Natural killer cell (primary cell): ENCODE measurements at places on chromosomes 2 and 18. TPM values are rescaled to one million over a fixed set of nuclear protein-coding genes. Genes with fewer than 3 reads are reported as not detected.
A peak's percentile ranks its signal among the peaks of the same experiment; 100 is the strongest.

Gene CFAP221
- total RNA-seq: not detected

Gene NAGK
- 74.9 TPM for total RNA-seq

Gene SH3RF3
- total RNA-seq: 0.61 TPM

Gene COLEC11
- total RNA-seq: 0.61 TPM

GRCh38 chr2:233473386-233473791, 93.2 kb downstream of the USP40 start:
- H3K4me3 ChIP-seq: no peak overlapping the region
- H3K36me3 ChIP-seq: peaks cover 50% of the 10 kb centered on the region
- H3K27ac ChIP-seq: no peak overlapping the region
- no peak for DNase-seq
- no peaks in the 10 kb centered on the region for H3K27me3 ChIP-seq
- H3K4me1 ChIP-seq: no peaks in the 10 kb centered on the region

GRCh38 chr2:216108310-216108966, 710 bp upstream of the XRCC5 start:
- peaks cover 7% of the 10 kb centered on the region for H3K4me1 ChIP-seq
- H3K27me3 ChIP-seq: no peaks in the 10 kb centered on the region
- H3K27ac ChIP-seq: peak overlapping the region; percentile 60
- H3K4me3 ChIP-seq: peak overlapping the region; percentile 99
- H3K36me3 ChIP-seq: peaks cover 24% of the 10 kb centered on the region

GRCh38 chr2:36339607-36340218, 15.9 kb upstream of the CRIM1 start:
- H3K4me1 ChIP-seq: no peaks in the 10 kb centered on the region
- no peak overlapping the region for H3K4me3 ChIP-seq
- no peaks in the 10 kb centered on the region for H3K36me3 ChIP-seq

DNA sequence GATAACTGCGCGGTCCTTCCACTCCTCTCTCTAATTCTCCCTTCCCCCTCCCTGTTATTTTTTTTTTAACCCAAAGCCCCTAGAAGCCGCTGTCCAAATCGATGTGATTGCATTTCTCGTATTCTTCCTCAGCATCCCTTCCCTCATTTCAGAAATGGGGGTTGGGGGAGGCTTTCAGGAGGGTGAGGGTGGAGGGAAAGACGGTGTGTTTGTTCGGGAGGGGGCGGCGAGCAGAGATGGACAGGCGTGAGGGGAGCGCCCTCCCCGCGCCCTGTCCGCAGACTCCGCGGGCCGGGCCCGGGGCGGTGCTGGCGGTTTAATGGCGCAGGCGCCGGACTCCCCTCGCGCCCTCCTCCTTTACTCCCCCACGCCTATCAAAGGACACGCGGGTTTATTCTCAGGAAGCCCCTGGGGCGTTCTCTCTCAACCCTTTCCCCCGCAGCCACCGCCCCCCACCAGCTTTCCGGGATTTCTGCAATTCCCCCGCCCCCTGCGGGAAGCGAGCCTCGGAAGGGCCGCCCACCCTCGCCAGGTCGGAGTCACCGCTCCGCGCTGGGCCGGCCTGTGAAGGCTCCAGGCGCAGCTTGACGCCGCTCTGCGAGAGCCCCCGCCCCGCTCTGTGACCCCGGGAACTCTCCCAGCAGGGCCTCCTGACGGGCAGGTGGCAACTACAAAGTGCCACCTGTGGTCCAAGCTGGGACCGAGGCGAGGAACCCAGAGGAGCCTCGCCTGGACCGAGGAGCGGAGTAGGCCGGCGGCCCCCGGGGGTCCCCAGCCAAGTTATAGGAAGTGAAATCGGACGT, 981 bp downstream of the ST8SIA3 start:
- peaks cover 20% of the 10 kb centered on the region for H3K27me3 ChIP-seq
- no peak for DNase-seq
- no peak overlapping the region for H3K27ac ChIP-seq
- no peaks in the 10 kb centered on the region for H3K4me1 ChIP-seq

DNA sequence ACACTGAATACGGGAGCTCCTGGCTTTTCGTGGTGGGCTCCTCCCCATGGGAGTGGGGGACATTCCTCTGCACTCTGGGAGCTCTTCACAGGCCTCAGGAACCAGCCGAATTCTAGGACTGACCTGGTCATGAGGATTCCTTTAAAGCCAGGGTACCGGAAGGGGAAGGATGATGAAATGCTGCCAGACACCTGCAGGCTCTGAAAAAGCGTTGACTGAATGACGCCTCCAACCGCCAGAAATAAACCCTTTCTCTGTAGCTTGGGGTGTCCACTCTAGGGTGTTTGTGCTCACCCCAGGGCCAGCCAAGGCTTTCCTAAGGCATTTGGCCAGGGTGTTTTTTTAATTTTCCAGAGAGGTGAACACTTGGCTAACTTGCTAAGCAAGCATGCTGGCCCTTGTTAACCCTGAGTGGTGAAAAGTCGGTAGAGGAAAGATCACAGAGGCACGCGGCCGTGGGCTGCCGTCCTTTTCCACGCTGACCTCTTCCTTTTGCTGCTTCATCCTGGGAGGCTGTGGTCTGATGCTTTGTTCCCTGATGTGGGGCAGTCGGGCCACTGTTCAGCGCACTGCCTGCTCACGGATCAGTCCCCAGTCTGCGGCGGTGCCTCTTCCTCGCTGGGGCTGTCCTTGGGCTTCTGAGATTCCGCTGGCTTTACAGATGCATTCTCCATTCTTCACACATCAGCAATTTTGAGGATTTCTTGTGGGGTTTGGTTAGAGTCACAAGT, 32.0 kb downstream of the IMPA2 start:
- H3K36me3 ChIP-seq: no peaks in the 10 kb centered on the region
- H3K4me1 ChIP-seq: no peaks in the 10 kb centered on the region
- H3K27ac ChIP-seq: no peak overlapping the region
- no peaks in the 10 kb centered on the region for H3K27me3 ChIP-seq
- DNase-seq: no peak
- no peak overlapping the region for H3K4me3 ChIP-seq

GRCh38 chr2:202780514-202781021, 91.0 kb downstream of the ICA1L start:
- H3K36me3 ChIP-seq: peaks cover 14% of the 10 kb centered on the region
- DNase-seq: no peak
- no peak overlapping the region for H3K4me3 ChIP-seq
- no peaks in the 10 kb centered on the region for H3K27me3 ChIP-seq
- H3K4me1 ChIP-seq: no peaks in the 10 kb centered on the region

- no peaks in the 10 kb centered on the region for H3K27me3 ChIP-seq
- no peaks in the 10 kb centered on the region for H3K36me3 ChIP-seq
- DNase-seq: no peak
These were observed 40.0 kb downstream of the CCDC102B start for GRCh38 chr18:68837665-68838451.

- H3K4me1 ChIP-seq: no peaks in the 10 kb centered on the region
- H3K27ac ChIP-seq: no peak overlapping the region
- DNase-seq: no peak
- no peaks in the 10 kb centered on the region for H3K36me3 ChIP-seq
- no peaks in the 10 kb centered on the region for H3K27me3 ChIP-seq
These were observed 61.3 kb upstream of the RAPGEF4 start for GRCh38 chr2:172674034-172674967.

DNA sequence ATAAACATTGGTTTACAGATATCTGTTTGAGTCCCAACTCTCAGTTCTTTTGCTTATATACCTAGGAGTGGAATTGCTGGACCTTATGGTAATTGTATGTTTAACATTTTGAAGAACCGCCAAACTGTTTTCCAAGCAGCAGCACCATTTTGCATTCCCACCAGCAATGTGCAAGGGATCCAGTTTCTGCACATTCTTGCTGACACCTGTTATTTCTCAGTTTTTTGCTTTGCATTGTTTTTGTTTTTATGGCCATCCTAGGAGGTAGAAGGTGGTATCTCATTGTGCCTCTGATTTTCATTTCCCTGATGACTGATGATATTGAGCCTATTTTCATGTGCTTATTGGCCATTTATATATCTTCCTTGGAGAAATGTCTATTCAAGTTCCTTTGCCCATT, 71.2 kb downstream of the MCFD2 start:
- H3K4me1 ChIP-seq: no peaks in the 10 kb centered on the region
- no peak for DNase-seq
- H3K27ac ChIP-seq: no peak overlapping the region
- H3K4me3 ChIP-seq: no peak overlapping the region

- DNase-seq: no peak
- peaks cover 24% of the 10 kb centered on the region for H3K4me1 ChIP-seq
- H3K36me3 ChIP-seq: peaks cover 29% of the 10 kb centered on the region
These were observed 1.1 kb downstream of the PREB start for GRCh38 chr2:27133195-27133875.

GRCh38 chr18:13112982-13113381, 105.6 kb upstream of the LDLRAD4 start:
- H3K4me1 ChIP-seq: no peaks in the 10 kb centered on the region
- peak; percentile 32 for DNase-seq
- H3K27me3 ChIP-seq: no peaks in the 10 kb centered on the region
- H3K4me3 ChIP-seq: no peak overlapping the region

- no peak overlapping the region for H3K4me3 ChIP-seq
- no peaks in the 10 kb centered on the region for H3K4me1 ChIP-seq
- H3K27ac ChIP-seq: no peak overlapping the region
- H3K36me3 ChIP-seq: no peaks in the 10 kb centered on the region
- no peaks in the 10 kb centered on the region for H3K27me3 ChIP-seq
These were observed 940.4 kb downstream of the ERBB4 start for GRCh38 chr2:211598238-211598637.

GRCh38 chr2:66430505-66431273, 4.2 kb upstream of the MEIS1 start:
- H3K36me3 ChIP-seq: no peaks in the 10 kb centered on the region
- no peak overlapping the region for H3K27ac ChIP-seq
- no peak overlapping the region for H3K4me3 ChIP-seq

- H3K27ac ChIP-seq: no peak overlapping the region
- DNase-seq: no peak
- H3K27me3 ChIP-seq: no peaks in the 10 kb centered on the region
These were observed 414.0 kb downstream of the ERBB4 start for GRCh38 chr2:212124598-212124997.

DNA sequence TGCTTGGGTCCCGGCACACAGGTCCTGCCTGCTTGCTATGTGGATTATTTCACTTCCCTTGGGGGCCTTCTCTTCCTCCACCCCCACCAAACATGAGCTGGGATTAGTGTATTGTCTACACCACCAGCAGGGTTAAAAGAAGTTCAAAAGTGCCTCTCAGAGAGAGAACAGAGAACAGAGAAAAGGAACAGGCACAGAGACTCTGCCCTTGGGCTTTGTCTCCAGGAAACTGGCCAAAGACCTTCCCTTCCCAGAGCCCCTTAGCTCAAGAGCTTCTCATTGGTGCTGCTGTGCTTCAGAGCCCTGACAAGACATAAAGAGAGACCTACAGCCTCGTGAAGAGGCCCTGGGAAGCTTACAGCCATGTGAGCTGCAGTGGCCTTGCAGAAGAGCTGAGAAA, 7.1 kb upstream of the FIGLA start:
- H3K4me1 ChIP-seq: peaks cover 10% of the 10 kb centered on the region
- no peak for DNase-seq

GRCh38 chr2:205759257-205759656, 77.0 kb downstream of the NRP2 start:
- no peak overlapping the region for H3K4me3 ChIP-seq
- no peaks in the 10 kb centered on the region for H3K4me1 ChIP-seq
- no peaks in the 10 kb centered on the region for H3K36me3 ChIP-seq
- peaks cover 3% of the 10 kb centered on the region for H3K27me3 ChIP-seq

- no peaks in the 10 kb centered on the region for H3K36me3 ChIP-seq
- no peaks in the 10 kb centered on the region for H3K4me1 ChIP-seq
- H3K27ac ChIP-seq: no peak overlapping the region
- H3K4me3 ChIP-seq: no peak overlapping the region
These were observed 276.2 kb downstream of the ZNF521 start for GRCh38 chr18:25075783-25076182.

GRCh38 chr2:119304847-119305246, 61.8 kb downstream of the C2orf76 start:
- no peak for DNase-seq
- H3K4me3 ChIP-seq: no peak overlapping the region
- H3K36me3 ChIP-seq: no peaks in the 10 kb centered on the region
- H3K27me3 ChIP-seq: no peaks in the 10 kb centered on the region
- H3K4me1 ChIP-seq: no peaks in the 10 kb centered on the region

DNA sequence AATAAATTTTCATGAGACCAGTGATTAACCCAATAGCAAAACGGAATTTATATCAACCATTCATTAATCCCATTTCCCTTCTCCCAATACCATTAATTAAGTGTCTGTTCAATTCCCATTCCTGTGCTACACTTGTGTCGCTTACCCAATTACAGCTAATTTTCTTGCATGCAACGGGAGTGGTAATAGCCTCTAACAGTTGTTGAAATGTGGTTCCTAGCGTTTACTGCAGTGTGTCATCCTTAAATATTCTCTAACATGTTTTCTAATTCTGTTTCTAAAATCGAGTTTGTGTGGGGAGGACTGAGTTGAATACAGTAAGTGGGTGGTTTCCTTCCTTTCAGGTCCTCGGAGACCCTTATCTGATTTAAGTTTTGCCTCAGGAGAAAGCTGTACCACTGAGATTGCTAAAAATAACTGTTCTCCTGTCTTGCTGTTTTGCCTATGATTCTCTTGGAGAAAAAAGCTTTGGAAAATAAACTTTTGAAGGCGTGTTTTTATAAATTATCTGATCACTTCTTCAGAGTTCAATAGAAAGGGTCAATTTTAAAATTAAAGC, 59.3 kb upstream of the LRRTM1 start:
- no peaks in the 10 kb centered on the region for H3K36me3 ChIP-seq
- H3K27ac ChIP-seq: no peak overlapping the region
- DNase-seq: no peak
- H3K4me3 ChIP-seq: no peak overlapping the region

DNA sequence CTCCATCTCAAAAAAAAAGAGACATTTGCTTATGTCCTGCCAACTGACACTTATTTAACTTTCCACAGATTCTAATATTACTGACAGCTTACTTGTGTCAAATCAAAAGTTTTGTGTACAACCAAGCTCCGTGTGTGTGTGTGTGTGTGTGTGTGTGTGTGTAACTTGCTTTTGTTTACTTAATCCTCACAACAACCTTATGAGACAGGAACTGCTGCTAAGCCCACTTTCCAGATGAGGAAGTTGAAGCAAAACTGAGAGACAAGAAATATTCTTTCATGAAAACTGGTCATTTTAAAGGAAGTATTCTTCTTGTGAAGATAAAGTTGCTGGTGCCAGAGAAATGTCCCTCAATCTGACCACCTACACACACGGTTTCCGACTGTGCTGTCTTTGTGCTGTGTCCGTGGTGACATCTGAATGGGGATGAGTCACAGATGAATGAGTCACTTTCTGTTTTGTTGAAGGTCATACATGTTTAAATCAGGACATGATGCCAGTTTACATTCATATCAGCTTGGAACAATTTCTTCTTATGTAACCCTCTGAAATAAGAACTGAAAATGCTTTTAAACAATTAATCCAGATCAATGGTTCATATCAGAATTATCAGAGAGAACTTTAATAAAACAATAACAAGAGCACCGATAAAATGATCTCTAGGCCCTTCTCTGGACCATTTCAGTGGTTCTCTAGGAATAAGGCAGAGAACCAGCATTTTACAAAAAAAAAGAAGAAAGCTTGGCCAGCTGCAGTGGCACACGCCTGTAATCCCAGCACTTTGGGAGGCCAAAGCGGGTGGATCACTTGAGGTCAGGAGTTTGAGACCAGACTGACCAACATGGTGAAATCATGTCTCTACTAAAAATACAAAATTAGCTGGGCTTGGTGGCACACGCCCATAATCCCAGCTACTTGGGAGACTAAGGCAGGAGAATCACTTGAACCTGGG, 95.5 kb downstream of the THNSL2 start:
- H3K36me3 ChIP-seq: no peaks in the 10 kb centered on the region
- H3K4me1 ChIP-seq: peaks cover 10% of the 10 kb centered on the region
- peak overlapping the region; percentile 49 for H3K27ac ChIP-seq
- DNase-seq: peak; percentile 42
- no peaks in the 10 kb centered on the region for H3K27me3 ChIP-seq
